ENCODE measurements at places on chromosomes 5 and 9. TPM values are rescaled to one million over a fixed set of nuclear protein-coding genes. Genes with fewer than 3 reads are reported as not detected.

Gene PCDHGA11
- 17.5 TPM for total RNA-seq

Gene SPINK13
- not detected for total RNA-seq

Gene FOXD4L6
- total RNA-seq, result not detected

Gene CRB2
- not detected for total RNA-seq

DNA sequence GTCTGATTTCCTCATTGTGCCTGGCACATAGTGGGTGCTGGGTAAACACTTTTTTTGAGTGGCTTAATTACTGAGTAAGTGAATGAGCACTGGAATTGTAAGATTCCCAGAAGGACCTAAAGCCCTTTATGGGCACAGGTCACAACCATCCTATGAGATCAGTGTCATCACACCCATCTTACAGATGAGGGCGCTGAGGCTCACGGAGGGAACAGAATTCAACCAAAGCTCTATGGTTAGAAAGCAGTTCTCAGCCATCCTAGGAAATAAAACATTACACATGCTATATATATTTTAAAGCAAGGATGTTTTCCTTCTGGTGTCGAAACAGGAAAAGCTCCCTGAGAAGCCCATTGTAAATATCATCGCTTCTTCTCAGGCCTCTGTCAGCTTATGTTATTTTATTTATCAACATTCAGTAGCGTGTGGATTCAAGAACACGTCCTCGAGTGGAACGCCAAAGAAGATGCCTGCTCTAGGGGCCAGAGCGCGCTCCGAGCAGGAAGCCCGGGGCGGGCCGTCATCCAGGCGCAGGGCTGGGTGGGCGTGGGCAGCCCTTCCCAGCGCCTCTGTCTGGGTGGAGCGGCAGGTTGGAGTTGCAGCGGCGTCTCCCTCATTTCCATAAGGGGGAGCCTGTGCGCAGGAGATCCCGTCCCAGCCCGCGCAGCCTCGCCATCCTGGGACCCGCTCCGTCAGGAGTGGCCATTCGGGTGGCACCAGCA, 155.8 kb upstream of the SMIM23 start:
- no peak for DNase-seq

DNA sequence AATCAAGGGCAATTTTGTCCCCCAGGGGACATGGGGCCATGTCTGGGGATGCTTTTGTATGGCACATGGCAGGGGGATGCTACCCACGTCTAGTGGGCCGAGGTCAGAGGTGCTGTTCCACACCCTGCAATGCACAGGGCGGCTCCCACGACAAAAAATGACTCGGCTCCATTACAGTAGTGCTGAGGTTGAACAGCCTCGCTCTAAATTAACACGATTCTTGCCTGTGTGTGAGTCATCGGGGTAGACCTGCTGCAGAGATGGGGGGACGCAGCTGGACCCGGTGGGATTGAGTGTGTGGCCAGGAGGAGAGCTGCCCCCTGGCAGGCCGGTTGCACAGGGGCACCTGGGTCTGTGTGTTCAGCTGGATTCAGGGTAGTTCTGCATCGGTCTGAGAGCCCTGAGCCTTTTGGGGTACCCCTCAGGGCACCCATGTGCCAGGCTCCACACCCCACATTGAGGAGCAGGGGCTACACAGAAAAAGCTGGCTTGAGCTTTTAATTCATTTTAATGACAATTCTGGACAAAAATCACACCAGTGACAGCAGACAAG, 20.0 kb upstream of the COL5A1 start:
- no peak for DNase-seq

- DNase-seq, result no peak
Observed at GRCh38 chr5:74034733-74035132, 408.7 kb downstream of the ARHGEF28 start.
